ENCODE measurements at places on chromosomes 7 and 10.

DNA sequence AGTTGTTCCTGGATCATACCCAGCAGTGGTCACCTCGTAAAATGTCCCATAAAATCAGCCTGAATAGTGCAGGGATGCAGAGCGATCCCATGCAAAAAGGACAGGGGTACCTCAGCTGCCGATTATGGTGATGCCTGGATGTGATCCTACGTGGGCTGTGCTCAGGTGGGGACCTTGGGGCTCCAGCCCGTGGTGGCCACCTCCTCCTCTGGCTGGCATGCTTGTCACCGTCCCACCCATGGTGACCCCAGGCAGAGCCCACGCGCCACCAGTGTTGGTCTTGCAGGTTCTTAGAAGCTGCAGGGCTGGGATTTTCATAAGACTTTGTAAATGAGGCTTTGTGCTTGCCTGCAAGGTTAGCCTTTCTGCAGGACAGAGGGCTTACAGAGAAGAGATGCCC is 97.2 kb downstream of the GLRX3 start:
- DNase-seq: no peak

DNA sequence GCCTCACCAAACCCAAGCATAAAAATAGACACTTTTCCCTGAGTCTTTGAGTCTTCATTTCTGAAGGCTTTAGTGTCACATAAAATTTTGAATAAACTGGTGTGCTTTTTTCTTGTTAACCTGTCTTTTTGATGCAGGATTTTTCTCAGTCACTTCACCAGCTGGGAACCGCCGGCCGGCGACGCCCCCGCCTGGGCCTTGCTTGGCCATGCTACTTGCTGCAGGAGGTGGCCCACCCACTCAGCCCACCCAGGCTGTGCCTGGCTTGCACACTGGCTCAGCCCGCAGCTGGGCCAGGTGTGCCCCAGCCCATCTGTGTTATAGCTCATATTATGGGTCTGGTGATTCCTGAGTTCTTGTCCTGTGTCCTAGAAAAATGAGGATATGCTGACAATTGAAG is 247.4 kb upstream of the CACNA2D1 start:
- DNase-seq: no peak

DNA sequence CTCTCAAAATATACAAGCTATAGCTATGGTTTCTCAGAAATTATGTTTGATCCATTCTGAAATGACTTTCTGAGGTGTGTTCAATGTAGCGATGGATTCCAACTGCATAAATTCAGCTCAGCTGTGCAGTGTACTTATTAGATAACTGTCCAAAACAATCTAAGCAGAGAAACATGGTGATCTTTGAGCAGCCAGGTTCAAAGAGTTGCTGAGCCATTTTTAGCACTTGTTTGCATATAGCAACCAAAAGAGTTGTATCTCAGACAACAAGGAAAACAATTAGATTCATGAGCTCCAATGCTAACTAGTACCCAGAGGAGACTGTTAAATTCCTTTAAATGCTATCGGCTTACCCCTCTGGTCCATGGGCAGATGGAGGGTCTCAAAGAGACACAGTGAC is 15.9 kb upstream of the KCNIP2 start:
- no peak for DNase-seq

- DNase-seq: no peak
These were observed 24.3 kb downstream of the SLC25A28 start for GRCh38 chr10:99595770-99596465.

DNA sequence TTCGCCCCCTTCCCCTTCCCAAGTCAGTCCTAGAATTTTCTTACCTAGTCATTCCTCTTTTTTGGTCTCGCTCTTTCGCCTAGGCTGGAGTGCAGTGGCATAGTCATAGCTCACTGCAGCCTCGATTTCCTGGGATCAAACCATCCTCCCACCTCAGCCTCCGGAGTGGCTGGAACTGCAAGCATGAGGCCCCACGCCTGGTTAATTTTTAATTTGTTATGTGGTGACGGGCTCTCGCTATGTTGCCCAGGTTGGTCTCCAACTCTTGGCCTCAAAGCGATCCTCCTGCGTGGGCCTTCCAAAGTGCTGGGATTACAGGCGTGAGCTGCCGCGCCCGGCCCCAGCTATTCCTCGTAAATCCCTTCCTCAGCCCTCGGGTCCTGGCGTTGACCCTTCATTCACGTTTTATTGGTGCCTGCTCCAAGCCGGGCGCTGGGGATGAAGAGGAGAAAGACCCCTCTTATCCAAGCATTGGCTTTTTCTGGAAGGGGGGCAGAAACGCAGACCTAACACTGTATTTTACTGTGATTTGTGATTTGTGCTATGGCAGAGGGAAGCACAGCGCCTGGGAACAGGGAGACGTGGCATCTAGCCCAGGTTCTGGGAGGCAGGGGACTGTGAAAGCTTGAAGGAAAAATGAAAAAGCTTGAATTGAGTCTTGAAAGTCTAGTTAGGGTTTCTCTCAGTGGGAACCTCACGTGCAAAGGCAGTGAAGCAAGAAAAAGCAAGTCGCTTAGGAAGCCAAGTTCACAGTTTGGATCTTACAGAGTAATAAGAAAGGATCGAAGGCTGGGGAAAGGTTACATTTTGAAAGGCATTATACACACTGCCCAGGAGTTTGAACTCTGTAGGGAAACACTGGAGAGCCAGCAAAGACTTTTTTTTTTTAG is 516 bp downstream of the ZNHIT1 start:
- DNase-seq: no peak

- DNase-seq: no peak
These were observed 100.8 kb downstream of the LRRC18 start for GRCh38 chr10:48838834-48839233.

DNA sequence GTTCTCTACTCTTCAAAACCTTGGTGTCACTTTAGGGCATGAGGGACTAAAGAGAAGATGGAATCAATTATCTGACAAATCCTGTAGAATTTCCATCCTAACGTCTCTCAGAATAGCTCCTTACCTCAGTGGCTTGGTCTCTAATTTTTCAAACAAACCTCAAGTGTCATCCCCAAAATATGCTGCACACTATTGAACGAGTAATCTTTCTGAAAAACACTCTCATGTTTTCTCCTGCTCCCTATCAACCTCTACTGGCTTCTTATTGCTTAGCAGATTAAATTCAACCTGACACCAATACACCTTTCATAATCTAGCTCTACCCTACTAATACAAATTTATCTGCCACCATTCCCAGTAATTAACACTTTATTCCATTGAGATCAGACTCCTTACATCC is 8.5 kb downstream of the CNOT4 start:
- DNase-seq: no peak

DNA sequence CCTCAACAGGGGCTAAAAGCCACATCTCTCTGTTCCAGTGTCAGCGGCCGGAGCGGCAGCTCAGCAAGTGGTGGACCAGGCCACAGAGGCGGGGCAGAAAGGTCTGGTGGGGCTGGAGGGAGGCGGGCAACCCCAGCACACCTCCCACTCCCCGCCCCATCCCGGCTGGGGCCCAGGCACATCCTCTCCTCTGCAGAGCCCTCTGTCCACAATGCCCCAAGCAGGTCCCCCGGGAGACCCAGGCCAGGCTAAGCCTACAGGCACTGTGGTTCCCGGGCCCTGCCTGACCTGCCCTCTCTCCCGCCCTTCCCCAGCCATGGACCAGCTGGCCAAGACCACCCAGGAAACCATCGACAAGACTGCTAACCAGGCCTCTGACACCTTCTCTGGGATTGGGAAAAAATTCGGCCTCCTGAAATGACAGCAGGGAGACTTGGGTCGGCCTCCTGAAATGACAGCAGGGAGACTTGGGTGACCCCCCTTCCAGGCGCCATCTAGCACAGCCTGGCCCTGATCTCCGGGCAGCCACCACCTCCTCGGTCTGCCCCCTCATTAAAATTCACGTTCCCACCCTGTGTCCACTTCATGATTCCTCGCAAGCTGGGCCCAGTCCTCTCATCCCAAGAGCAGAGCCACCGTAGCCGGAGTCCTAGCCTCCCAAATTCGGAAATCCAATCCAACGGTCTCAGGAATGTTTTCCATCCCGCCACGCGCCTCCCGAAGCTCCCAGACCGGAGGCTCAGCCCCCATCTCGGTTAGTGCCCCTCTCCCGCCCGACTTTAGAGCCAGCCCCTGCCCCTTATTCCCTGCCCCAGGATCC is 2.1 kb downstream of the ADIRF start:
- no peak for DNase-seq

- DNase-seq: no peak
These were observed 5.8 kb upstream of the JAKMIP3 start for GRCh38 chr10:132059760-132060508.

DNA sequence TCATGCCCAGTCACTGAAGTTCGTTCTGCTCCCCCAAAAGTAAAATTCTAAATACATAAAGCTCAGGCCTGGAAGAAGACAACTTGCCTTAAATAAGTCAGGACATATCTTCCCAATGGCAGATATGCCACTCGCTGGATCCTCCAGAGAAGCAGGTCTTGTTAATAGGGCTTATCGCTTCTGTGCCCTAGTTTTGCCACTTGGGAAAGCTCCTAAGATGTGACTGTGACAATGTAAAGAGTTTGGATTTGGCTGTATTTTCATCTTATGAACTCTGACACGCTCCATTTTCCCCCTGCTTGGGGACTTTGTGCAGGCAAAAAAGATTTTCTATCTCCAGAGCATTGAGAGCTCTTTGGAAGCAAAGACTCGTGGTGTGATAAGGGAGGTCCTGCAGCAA is 279.9 kb downstream of the WDR11 start:
- no peak for DNase-seq

GRCh38 chr10:48332871-48333216 is 26.4 kb downstream of the MAPK8 start:
- DNase-seq: no peak

- no peak for DNase-seq
These were observed 1.1 kb upstream of the DDX21 start for GRCh38 chr10:68954904-68955303.

DNA sequence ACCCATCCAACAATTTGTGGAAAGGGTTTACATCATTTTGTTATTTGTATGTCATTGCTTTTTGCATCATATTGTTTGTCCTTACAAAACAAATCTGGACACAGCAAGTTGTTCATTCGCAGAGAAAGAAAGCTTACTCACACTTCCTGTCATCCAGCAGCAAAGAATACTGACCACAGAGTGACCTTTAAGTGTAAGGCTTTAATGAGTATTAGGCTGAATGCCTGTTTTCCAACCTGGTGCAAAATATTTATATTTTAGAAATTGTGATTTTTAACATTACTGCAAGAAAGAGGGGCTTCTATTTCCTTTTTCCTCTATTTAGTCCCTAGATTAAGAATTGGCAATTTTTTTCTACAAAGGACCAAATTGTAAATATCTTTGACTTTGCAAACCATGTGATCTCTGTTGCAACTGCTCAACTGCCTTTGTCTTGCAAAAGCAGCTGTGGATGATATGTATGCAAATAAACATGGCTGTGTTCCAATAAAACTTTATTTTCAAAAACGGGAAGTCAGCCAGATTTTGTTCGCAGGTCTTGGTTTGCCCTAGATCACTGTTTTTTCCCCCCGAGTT is 27.8 kb upstream of the ITGB1 start:
- no peak for DNase-seq

DNA sequence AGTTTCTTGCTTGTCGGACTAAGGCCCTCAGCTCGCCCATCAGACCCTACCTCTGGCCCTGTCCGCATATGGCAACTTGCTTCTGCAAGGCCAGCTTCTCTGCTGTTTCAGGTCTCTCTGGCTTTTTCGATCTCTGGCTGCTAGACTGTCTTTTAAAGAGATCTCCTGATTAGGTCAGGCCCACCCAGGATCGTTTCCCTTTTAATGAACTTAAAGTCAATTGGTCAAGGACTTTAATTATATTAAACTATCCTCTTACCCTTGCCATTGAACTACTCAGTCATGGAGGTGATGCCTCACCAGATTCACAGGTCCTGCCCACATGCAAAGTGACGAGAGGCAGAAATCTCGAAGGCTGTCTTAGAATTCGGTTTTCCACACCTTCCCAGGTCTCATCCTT is 670.9 kb downstream of the GATA3 start:
- no peak for DNase-seq

DNA sequence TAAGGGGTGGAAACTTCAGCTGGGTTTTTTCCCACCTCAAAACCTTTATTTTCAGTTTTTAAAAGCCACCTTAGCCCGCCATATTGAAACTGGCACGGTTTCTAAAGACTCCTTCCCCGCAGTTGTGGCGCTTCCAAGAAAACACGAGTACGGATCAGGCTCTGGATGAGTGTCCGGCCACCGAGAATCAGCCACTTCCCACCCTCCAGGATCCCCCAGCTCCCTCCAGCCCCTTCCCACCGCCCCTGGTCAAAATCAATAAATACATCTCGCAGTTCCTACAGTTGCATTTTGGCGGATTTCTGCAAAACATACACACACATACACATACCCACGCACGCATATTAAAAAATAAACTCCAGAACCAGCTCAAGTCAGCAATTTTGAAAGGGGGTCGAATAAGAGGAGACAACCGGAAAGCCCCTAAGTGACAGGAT is 1.1 kb downstream of the SFMBT2 start:
- peak; percentile 11 for DNase-seq

DNA sequence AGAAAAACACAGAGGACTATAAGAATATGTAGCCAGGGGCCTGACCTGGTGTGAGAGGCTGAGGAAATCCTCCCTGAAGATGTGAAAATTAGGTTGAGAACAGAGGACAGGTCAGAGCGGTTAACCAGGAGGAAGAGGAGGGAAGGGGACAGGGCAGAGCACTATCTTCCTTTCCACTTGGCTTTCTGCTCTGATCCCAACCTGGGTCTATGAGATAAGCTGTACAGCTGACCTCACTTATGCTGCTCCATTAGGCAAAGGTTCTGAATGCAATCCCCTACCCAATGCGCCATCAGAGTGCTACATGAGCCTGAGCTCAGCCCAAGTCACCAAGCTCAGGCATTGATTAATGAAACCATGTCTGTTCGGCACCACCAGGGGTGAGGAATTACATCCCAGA is 10.5 kb downstream of the LIPA start:
- DNase-seq: no peak

DNA sequence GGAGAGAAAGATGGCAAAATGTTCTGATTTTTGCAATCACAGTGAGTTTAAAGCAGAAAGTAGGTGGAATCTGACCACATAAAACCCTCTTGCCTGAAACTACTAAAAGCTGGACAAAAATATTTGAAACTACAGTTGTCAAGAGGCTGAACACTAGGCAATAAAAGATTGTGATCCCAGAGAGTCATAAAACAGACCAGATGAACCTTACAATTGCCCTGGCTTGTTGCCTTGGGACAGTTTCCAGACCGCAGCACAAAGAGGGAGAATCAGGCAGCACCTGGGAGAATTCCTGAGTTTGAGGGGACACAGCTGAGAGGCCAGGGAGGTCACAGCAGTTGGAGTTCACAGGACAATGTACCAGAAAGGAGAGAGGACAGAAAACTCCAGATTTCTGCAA is 107.3 kb upstream of the NANOS1 start:
- no peak for DNase-seq

DNA sequence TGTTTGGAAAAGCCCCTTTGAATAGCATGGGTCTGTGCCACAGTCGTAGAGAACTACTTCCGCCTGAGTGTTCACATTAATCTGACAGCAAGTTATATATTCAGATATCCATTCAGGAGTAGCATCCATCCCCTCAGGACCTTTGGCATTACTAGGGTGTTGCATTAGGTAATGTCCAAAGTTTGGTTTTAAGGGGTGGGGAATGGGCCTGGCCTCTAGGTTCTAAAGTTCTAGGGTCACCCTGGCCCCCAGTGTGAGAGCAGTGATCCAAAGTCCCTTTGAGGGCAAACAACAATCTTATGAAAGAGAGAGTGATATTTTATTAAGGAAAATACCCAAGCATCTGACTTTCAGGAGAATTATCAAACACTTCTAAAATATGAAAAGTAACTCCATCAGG is 12.3 kb downstream of the MCM10 start:
- DNase-seq: no peak

Measured in CD8-positive, alpha-beta memory T cell (primary cell).